ENCODE measurements at places on chromosomes 16 and 17.

DNA sequence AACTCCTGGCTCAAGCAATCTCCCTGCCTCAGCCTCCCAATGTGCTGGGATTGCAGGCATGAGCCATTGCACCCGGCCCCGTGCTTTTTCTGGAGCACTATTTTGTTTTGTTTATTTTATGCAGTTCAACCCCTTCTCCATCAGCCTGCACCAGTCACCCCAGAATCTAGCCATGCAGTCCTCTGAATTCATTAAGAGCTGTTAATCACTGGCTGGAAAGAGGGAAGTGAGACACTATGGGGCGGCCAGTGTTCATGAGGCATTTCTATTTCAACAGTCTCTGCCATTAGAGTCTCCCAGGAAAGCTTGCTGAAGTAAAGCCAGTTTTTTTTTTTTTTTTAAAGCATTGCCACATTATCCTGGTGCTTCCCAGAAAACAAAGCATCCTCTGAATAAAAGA, 1.7 kb downstream of the VWA3A start:
- DNase-seq, result no peak

- DNase-seq, result no peak
These were observed 50.7 kb downstream of the SLC5A11 start for GRCh38 chr16:24896439-24896838.

- DNase-seq, result no peak
These were observed 5.2 kb downstream of the SLC12A4 start for GRCh38 chr16:67963292-67963661.

- no peak for DNase-seq
These were observed 69.0 kb downstream of the CNTNAP4 start for GRCh38 chr16:76346210-76346609.

- no peak for DNase-seq
These were observed 12.4 kb upstream of the TAC4 start for GRCh38 chr17:49859991-49860953.

GRCh38 chr17:74963656-74964055, 8.9 kb downstream of the HID1 start:
- DNase-seq, result no peak

GRCh38 chr17:35568561-35568960, 7.9 kb upstream of the SLFN14 start:
- DNase-seq, result peak; percentile 43

DNA sequence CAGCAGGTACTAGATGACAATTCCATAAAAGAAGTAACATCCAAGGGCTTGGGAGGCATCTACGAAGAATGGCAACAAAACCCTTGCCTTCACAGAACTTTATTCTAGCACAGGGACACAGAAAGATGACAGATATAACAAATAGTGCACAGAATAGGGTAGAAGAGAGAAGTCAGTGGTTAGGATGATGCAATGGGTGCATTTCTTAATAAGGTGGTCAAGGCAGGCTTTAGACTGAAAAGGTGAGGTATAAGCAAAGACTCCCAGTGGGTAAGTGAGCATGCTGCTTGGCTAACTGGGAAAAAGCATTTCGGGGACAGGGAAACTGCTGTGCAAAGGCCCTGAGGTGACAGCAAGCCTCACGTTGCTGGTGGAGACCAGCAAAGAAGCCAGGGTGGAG, 175.9 kb downstream of the XYLT1 start:
- no peak for DNase-seq

DNA sequence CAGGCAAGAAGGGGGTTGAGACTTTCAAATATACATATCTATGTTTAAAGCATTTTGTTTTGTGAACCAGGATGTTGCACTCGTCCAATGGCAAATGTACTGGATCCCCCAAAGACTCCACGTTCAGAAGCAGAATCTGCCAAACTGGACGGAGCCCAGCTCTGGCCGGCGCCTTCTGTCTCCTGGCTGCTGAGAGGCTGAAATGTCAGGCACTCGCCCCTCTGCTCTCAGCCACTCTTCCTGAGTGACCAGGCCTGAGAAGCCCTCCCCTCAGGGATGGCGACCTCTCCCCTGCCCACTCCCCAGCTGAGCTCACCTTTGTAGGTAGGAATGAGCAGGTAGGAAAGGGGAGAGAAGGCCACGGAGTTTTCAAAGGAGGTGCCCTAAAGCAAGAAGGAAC, 187.5 kb upstream of the FOXF1 start:
- no peak for DNase-seq

- DNase-seq, result no peak
These were observed 86.5 kb downstream of the C16orf78 start for GRCh38 chr16:49459953-49460735.

DNA sequence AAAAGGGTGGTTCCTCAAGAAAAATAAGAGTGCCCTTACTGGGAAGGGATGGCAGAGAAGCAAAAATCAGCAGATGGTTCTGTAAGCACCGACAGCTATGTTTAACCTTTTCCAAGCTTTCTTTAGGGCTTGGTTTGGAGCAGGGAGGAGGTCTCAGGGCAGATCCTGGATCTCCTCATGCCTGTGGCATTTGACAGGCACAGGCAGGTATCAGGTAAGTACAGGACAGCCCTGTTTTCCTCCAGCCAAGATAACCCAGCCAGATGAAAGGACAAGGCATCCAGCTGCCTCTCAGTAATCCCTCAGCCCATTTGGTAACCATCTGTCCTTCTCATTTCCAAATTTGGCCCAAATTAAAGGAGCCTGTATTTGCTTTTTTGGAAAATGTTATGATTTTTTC, 141.5 kb downstream of the TOX3 start:
- DNase-seq, result no peak

DNA sequence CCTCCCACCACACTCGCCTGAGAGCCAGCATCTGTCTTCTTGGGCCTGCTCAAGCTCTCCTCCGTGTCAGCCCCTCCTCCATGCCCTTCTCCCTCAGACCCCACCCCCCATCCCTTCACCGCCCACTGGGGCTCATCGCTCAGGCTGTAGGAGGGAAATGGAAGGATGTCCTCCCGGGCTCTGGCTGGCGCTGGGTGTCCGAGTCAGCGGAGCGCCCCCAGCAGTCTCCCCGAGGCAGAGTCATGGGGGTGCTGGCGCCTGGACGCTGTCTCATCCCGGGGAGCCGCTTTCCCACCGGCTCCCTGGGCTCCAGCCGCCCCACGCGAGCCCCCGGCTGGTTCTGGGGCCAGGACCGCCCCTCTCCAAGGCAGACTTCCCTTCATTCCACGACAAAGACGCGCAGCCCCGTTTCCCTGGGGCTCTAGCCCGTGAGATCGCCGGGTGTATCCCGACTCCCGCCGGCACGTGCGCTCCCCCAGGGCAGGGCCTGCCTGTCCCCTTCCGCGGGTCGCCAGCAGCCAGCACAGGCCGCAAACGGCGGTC, 428 bp upstream of the ANTKMT start:
- no peak for DNase-seq

- no peak for DNase-seq
These were observed 13.8 kb downstream of the CASKIN2 start for GRCh38 chr17:75501378-75502071.

DNA sequence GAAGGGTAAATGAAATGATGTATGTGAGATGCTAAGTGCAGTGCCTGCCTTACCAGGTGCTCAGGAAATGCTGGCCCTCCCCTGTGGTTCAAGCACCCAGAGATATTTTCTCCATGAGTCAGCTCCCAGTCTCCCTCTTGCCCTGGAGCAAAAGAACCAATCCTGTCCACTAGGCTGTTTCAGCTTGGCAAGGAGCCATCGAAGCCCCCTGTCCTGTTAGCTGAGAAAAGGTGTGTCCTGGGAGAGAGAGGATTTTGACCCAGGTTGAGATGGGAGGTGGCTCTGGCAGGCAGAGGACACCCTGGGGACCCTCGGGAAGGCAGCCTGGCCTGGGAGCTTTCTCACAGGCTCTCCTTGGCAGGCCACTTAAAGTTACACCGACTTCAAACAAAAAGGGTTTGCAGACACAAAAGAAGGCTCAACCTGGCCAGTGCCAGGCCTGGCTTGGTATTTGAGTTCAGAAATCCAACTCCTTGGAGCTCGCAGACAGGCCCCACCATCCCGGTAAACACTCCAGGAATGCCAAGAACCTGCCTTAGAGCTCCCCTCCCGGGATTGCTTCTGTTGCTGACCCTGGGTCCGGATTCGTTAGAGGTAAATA, 29.6 kb downstream of the NTN1 start:
- DNase-seq, result no peak

GRCh38 chr17:73156887-73157520, 7.8 kb upstream of the SSTR2 start:
- no peak for DNase-seq

- no peak for DNase-seq
These were observed 4.4 kb upstream of the MTSS2 start for GRCh38 chr16:70689970-70690891.

DNA sequence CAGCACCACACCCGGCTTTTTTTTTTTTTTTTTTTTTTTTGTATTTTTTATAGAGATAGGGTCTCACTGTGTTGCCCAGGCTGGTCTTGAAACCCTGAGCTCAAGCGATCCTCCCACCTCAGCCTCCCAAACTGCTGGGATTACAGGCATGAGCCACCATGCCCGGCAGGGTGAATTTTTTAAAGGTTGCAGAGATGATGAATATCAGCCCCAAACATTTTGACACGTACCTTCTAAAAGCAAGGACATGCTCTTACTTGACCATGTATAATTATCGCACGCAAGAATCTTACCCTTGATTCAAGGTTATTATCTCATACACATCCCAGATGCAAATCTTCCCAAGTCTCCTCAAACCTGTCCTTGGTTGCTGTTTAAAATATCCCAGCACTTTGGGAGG, 4.3 kb upstream of the FOXC2 start:
- no peak for DNase-seq

DNA sequence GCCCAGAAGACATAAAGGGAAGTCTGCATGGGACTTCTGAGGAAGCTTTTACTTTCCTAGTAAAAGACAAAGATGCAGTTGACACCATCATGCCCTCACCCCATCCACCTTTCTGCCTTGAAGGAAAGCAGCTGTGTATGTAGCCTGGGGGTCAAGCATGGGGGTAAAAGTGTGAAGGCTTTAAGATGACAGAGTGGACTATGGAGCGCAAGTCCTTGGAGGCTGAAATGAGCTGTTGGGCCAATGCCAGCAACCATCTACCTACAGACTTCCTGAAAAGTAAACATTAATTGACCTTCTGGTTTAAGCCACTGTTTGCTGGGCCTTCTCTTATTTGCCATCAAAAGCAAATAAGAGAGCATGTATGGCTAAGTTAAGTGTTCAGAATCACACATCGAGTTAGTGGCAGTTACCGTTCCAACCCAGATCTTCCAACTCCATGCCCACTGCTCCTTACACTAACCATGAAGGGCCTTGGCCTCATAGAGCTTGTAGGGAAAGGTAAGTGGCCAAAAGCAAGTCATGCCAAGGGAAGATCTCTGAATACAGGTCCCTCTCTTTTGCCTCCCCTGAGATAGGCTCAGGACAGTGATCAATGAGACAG, 30.0 kb downstream of the SLC13A5 start:
- DNase-seq, result no peak
